ENCODE measurements at places on chromosomes 7 and 10. TPM values are rescaled to one million over a fixed set of nuclear protein-coding genes. Genes with fewer than 3 reads are reported as not detected.

Gene ADCY1
- 1.2 TPM for total RNA-seq

DNA sequence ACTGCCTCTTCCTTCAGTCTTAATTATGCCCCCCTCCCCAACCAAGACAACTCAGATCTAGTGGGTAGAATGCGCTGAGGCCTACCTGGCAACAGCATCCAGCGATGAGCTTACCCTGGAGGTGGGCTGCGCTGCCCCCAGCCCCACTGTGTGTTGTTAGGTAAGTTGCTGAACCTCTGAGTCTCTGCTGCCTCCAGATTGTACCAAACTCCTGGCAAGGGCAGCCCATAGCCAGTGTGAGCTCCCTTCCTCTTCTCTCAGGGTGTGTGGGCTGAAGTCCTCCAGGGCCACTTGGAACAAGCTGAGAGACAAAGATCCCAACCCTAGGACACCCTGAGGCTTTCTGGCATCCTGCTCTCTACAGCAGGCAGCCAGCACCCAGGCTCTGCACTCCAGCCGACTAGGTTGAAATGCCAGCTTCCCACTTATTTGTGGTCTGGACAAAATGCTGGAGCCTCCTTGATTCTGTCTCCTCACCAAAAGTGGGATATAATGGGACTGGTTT is 135.3 kb downstream of the ARHGAP22 start:
- no peak for DNase-seq

Gene EBLN1
- total RNA-seq: not detected

DNA sequence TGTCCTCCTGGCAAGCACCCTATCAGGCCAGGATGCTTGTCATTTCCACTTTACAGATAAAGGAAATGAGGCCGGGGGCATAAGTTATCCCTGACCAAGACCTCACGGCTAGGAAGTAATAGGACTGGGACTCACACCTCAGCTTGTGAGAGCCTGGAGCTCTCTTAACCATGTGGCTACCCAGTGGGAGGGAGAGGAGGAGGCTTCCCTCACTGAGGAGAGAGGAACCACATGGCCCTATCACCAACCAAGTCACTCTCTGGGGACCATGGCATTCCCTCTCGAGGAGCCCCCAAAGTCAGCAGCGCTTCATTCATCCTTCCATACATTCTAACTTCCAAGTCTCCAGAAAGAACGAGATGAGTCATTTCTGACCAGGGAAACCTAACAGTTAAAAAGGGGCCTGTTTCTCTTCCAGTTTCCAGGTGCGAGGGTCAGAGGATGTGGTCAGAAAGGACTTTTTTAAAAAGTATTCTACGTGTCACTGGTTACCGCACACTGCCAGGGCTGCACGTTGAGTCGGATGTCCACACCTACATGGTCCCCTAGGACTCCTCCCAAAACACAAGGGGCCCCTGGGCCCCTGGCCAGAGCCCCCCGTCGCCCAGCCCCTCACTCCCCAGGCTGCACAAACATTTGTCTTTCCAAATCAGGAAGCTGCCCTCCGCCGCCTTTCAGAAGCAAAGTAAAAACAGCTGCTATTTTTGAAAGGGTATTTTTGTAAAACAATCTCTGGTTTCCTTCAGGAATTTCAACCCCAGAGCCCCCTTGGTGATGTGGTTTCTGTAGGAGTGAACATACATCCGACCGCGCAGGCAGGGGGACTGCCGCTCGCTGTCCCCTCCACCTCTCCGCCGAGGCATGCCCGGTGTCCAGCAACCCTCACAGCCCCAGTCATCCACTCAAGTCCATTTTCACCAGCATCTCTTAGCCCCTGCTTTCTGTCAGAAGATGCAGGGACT is 128.2 kb upstream of the CHST15 start:
- DNase-seq: no peak

Gene PKD2L1
- not detected for total RNA-seq

GRCh38 chr10:78950656-78951587 is 117.8 kb upstream of the ZMIZ1 start:
- DNase-seq: no peak

GRCh38 chr7:130444234-130444633 is 3.4 kb upstream of the CEP41 start:
- no peak for DNase-seq

Measured in activated CD4-positive, alpha-beta T cell treated with anti-CD3 and anti-CD28 coated beads for 36 hours (primary cell).